ENCODE measurements at places on chromosomes 16 and 17.

GRCh38 chr16:67176662-67177061 is 6.3 kb downstream of the NOL3 start:
- no peak for DNase-seq

- no peak for DNase-seq
Observed at GRCh38 chr17:42991471-42991870, 6.7 kb upstream of the RPL27 start.

GRCh38 chr16:83238949-83239691 is 568.7 kb upstream of the HSBP1 start:
- no peak for DNase-seq

- no peak for DNase-seq
Observed at GRCh38 chr17:40313668-40314583, 4.9 kb downstream of the RARA start.

DNA sequence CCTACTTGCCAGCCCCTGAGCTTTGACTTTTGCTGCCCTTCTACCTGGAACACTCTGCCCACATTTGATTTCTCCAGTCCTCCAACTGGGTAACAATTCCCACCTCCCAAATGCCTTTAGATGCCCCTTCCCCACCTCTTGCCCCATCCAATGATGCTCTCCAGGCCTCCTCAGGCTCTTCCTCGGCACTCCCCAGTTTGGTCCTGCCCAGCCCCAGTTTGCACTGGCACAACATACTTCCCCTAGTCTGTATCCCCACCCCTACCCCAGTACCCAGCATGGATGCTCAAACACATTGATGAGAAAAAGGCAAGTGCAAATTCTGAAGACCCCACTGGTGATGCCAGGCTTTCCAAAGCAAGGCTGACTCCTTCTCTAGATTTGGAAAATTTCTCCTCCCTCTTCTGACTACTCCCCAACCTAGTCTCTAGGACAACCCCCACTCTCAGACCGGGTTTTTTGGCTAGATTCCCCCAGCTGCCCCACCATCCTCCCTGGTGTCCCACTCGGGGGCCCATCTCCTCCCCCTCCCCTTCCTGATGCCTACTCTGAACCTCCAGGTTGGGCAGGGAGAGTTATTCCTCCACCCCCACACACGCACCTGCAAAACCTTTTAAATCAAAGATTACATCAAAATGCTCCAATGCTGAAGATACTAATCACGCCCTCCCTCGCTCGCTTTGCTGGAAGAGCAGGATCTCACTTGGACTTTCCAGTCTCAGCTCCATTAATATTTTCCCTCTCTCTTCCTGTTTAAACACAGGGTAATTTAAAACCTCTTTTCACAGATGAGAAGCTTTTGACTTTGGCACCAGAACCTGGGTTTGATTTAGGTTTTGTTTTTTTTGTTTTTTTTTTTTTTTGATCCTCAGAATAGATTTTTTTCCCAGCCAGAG is 94.9 kb downstream of the TMEM132E start:
- no peak for DNase-seq

- DNase-seq, result no peak
Observed at GRCh38 chr16:4859190-4859899, 12.1 kb downstream of the UBN1 start.

GRCh38 chr16:86570558-86571529 is 4.2 kb downstream of the FOXC2 start:
- peak; percentile 47 for DNase-seq

GRCh38 chr16:75820672-75821071 is 94.4 kb upstream of the CPHXL start:
- peak; percentile 6 for DNase-seq

DNA sequence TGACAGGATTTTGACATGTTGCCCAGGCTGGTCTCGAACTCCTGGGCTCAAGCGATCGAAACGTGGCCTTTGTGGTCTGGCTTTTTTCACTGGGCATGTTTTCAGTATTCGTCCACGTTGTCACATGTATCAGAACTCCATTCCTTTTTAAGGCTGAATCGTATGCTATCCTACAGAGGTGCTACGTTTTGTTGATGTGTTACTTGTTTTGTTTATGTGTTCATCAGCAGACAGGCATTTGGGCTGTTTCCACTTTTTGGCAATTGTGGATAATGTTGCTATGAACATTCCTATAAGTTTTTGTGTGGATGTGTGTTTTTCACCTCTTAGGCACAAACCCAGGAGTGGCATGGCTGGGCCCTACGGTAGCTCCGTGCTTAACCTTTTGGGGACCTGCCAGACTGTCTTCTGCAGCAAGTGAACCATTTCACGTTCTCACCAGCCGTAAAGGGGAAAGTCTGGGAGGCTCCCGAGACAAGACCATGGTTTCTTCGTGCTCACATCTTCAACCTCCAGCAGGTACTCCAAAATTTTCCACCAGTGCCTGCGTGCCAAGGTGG is 26.9 kb downstream of the ADCY9 start:
- no peak for DNase-seq

DNA sequence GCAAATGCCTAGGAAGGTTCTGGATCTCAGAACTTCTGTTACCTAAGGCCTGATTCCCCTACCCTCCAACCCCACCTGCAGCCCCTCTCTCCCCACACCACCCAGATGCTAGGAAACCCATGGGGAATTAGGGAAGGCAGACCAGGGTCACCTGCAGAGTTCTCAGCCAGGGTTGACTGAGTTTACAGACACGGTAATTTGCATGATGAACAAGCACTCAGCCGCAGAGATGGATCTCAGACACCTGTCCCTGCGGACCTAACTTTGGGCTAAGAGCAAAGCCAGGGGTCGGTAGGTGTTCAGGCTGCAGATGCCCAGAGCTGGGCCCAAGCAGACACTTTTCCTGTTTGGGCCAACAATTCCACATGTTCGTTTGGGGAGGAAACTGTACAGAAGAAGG is 2.9 kb downstream of the ABI3 start:
- no peak for DNase-seq
